Activated CD4-positive, alpha-beta T cell treated with anti-CD3 and anti-CD28 coated beads, Interleukin-2, amount 50 U/mL, for 48 hours (primary cell): ENCODE measurements at places on chromosomes 13 and 19.

DNA sequence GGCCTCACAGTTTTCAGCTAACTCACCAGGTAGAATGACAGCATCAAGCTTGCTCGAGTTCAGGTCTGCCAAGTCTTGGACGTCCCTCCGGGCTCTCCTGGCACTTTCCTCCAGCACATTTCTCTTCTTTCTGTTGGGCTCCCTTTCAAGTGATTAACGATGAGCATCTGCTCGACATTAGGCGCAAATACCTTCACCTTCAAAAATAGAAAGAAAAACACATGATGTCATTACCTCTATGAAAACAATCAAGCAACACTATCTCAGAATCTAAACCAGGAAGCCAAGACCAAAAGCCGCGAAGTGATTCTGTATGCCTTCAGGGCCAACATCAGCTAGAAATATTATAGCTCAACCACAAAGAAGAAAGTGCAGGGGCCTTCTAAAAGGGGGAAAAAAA is 15.4 kb upstream of the CLN5 start:
- no peak for DNase-seq

DNA sequence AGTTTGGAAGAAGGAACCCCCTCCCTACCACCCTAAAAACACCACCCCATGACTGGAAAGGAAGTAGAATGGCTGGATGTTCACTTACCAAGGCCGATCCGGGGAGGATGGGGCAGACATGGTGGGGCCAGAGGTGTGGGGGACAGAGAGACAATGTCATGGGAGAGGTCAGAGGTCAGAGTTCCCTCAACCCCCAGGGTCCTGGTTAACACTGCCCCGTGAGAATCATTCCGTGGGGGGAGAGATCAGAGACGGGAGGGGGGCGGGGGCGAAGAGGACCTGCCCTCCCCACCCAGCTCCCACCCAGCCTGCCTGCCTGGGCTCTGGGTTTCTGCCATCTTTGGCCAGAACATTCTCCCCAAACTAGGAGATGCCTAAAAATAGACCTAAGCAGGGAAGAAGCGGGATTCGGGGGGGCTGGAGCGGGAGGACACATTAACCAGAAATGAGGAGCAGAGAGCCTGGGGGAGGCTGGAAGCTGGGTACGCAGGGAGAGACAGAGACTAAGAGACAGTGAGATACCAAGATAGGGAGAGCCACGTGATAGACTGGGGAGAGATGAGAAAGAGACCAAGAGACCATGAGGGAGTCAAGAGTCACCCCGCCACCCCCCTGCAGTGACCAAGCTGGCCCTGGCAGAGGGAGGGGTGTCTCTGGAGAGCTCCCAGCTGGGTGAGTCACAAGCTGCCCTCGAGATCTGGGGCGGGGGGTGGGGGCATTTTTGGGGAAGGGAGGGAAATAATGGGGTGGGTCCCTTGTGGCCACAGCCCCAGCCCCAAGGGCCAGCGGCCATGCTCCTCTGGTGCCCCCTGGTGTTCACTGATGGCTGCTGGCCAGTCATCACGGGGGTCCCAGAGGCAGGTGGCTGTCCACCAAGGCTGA is 6.1 kb upstream of the KANK2 start:
- peak; percentile 45 for DNase-seq

DNA sequence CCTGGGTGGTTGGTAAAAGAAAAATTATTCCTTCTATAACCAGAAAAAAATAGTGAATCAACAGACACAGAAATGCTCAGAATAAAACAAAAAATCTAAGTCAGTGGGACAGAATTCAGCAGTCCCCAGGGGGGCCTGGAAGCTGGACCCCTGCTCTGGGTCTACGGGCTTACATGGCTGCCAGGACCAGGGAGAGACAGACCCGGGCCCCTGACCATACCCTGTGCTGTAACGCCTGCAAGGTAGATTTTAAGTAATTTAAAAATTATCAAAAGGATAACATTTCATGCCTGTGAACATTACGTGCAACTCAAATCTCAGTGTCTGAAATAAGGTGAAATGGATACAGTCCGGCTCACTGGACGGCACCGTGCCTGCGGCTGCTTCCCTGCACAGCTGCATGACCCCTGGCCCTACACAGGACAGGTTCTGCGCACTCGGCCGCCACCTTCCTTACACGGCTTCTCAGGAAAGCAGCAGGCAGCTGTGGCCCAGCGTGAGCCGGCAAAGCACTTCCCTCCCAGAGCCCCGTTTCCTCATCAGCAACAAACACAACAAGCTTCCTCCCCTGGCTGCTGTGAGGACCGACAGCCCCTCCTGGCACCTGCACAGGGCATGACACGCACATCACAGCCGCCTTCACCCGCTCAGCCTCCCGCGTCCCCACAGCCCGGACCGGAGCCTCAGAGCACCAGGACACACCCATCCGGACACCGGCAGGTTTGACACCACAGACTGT is 22.2 kb downstream of the RASA3 start:
- DNase-seq: peak; percentile 71

GRCh38 chr13:100128838-100129237 is 39.9 kb downstream of the PCCA start:
- DNase-seq: no peak

DNA sequence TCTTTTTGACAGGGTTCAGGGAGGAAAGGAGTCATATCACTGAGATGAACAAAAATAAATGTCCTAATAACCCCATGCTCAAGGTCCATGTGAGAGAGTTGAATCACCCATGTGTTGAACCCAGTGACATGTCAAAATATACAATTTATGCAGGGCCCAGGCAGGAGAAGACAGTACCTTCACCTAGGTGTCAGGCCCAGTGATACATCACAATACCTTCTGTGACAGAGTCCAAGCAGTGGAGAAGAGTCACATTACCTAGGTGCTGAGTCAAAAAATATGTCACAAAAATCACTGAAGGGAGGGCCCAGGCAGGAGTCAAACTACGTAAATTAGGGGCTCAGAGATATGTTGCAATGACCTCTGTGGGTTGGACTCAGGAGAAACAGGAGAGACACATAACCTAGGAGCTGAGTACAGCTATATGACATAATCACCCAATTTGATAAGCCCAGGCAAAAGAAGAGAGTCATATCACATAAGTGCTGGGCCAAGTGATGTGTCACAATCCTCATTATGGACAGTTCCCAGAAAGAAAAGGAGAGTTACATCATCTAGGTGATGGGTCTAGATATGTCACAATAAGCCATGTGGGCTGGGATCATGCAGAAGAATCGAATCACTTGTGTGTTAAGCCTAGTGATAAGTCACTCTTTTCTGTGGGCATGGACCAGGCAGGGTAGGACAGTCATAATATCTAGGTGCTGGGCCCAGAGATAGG is 13.8 kb upstream of the ZNF724 start:
- DNase-seq: no peak

DNA sequence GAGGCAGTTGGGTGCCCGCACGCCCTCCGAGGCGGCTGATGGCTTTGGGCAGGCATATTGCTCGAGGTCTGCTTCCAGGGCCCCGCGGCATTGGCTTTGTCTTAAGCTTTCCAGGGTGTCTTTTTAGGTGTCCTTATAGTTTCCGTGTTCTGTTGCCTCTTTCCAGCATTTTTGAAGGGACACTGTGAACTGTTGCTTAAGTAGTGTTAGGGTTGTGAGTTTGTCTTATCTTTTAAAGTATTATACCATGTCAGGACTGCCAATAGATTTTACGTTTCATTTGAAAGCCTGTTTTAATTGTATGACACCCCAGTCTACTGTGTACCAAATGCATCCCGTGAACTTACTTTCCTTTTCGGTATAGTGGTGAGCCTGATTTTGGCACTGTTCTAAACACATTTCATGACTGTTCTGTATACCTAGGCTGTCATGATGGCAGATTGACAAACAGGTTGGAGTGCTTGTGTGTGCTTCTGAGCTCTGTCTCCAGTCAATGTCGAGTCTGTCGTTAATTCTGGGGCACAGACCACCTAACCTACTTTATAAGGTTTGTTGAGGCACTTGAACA is 656 bp downstream of the PCCA start:
- DNase-seq: no peak

DNA sequence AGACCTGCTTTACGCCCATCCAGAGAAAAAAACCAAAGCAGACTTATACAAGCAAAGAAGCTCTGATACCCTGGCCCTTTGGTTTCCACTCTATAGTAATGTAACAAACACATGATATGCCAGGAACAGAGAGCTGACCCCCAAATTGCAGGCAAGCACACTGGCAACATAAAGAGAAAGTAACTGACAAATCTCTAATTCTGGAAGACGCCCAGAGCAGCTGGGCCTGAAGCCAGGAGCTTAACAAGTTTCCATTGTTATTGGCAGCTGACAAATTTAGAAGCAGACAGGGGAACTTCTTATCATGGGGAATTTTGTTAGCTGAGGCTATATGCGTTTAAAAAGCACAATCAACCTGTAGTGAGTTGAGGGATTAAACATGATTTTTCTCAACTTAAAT is 158.0 kb downstream of the DLEU7 start:
- no peak for DNase-seq

DNA sequence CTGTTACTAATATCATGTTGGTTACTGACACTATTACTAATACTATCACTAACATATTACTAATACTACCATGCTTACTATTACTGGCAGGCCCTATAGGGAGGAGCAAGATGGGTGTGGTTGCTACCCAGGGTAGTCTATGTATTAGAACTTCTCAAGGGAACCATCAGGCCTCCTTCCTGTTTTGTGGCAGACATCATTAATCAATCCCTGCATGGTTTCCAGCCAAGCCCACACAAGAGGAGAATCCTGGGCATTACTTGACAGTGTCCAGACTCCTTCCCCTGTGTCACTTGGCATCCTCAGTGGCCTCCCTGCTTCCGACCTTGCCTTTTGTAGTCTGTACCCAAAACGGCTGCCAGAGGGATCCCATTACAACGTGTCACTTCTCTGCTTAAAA is 8.9 kb downstream of the HAS1 start:
- no peak for DNase-seq

GRCh38 chr19:38739440-38740256 is 4.6 kb downstream of the CAPN12 start:
- DNase-seq: peak; percentile 31

- DNase-seq: no peak
These were observed 4.9 kb downstream of the ERICH4 start for GRCh38 chr19:41447732-41448332.

DNA sequence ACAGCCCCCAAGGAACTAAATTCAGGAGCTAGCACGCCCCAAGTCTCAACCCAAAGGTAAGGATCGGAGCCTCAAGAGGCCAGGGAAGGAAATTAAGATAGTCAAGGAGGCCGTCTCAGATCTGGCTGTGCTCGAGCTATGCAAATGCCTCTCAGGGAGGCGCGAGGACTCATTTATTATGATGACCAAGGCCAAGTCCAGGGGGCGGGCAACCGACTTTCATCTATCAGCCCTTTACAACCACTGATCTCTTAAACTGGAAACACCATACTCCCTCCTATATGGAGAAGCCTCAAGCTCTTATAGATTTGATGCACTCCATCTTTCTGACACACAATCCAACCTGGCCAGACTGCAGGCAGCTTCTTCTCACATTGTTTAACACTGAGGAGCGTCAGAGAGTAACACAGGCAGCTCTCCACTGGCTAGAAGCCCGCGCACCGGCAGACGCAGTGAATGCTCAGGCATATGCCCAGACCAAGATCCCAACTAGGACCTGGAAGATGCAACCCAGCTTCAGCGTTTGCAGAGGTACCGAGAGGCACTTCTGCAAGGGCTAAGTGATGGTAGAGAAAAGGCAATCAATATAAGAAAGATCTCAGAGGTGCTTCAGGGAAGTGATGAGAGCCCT is 9.6 kb upstream of the SLC15A1 start:
- no peak for DNase-seq
